ENCODE measurements at places on chromosomes 1 and 21.

GRCh38 chr1:240293706-240294105 lies 202.0 kb downstream of the FMN2 start:
- no peak for DNase-seq

GRCh38 chr1:41740058-41740457 lies 178.7 kb downstream of the HIVEP3 start:
- no peak for DNase-seq

DNA sequence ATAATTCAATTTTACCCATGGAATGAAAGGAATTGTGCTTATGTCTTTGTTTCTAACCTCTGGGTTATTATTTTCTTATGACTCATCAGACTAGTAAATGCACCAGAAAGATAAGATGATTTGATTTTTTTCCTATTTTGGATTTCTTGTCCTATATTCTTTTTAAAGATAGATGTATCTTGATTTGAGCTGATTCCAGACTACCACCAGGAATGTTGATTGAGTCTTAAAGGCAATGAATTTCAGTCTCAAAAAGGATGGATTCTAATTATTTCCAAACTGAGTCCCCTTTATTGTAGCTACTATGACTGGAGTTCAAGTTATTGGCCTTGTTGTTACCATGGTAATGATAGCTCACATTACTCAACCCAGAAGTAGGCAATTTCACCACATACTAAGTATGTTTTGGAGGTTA lies 95.8 kb upstream of the RGS4 start:
- DNase-seq, result no peak

DNA sequence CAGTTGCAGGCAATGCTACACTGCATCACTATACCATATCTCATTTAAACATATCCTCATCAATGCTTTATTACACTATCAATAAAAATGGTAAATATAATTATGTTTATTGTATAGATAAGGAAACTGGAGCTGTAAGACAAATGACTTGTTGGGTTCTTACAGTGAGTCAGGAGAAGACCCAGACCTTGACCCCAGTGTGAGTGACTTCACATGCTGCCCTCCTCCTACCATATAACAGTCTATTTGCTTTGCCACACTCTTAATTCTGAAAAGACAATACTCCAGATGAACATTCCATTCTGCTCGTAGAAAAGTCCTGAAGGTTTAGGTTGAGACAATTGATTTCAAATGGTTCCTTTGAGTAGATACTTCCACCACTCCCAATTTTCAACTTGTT lies 550.5 kb downstream of the PLPP3 start:
- DNase-seq, result no peak

GRCh38 chr1:100530880-100531487 lies 7.0 kb upstream of the GPR88 start:
- DNase-seq, result no peak

- DNase-seq, result no peak
These were observed 3.7 kb upstream of the RHEX start for GRCh38 chr1:206049293-206049692.

- no peak for DNase-seq
These were observed 15.8 kb upstream of the CCDC190 start for GRCh38 chr1:162876751-162877150.

- no peak for DNase-seq
These were observed 27.7 kb downstream of the KNCN start for GRCh38 chr1:46523496-46524353.

DNA sequence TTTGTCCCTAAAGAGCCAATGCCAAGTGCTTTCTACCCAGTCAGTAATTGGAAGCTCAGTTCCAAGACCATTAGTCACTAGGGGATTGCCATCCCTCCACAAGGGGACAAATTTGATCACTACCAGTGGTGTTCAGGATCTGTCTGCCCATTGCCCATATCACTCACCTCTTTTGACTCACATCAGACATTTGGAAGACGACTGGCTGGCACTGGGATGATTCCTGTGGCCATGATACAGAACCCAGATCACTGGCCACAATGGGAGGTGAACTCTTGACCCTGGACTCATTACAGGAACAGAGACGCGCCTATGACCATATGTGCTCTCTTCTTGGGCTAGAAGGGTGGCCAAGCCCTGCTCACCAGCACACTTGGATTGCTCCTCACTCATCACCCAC lies 71.0 kb downstream of the COLGALT2 start:
- no peak for DNase-seq

DNA sequence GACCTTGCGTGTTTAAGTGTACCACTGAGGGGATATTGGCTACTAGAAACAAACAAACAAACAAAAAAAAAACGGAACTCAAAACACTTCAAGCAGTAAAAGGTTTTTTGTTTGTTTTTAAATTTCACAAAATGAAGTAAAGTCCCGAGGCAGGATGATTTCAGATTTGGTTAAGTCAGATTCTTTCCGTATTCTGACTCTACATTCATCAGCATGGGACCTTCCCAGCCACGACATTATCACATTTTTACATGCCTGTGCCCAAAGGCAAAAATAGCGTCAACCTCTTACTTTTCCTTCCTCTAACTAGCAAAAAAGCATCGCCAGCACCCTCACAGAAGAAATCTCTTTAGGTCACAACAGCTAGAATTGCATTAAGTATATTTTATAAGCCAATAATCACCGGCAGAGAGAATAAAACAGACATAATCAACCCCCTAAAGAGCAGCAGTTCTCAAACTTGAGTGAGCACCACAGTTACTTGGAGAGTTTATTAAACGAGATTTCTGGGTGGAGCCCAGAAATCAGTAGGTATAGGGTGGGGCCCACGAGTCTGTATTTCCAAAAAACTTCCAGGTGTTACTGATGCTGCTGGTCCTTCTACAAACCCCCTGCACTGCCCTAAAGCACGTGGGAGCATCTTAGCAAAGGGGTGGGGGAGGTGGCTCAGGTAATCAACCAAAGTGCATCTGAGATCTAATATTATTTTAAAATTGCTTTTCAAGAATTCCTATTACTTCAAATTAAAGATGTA lies 227.6 kb downstream of the RGS7 start:
- DNase-seq, result no peak

- peak; percentile 38 for DNase-seq
These were observed 35.6 kb downstream of the LYST start for GRCh38 chr1:235831148-235831547.

GRCh38 chr1:184789884-184790283 lies 35.2 kb upstream of the EDEM3 start:
- no peak for DNase-seq

DNA sequence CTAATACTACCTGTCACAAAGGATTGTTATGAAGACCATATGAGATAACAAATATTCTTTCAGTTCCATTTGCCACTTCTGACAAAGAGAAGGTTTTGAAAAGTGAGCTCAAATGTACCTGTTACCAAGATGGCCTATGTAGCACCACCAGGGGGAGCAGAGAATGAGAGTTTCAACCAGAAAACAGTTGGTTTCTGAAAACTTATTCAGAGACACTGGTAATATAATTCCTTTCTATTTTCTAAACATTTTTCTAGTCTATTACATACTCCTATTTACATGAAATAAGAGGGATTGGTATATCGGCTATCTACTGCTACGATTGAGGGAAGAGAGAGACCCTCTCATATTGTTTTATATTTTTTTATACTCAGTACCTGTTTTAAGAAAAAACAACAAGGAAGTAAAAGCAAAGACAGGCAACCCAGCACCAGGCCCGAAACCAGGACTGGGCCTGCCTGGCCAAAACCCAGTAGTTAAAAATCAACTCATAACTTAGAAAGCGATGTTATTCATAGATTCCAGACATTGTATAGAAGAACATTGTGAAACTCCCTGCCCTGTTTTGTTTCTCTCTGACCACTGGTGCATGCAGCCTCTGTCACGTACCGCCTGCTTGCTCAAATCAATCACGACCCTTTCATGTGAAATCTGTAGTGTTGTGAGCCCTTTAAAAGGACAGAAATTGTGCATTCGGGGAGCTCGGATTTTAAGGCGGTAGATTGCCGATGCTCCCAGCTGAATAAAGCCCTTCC lies 48.3 kb downstream of the IL23R start:
- peak; percentile 45 for DNase-seq

GRCh38 chr21:34810786-34811185 lies 142.0 kb downstream of the CLIC6 start:
- DNase-seq, result no peak

- DNase-seq, result peak; percentile 32
These were observed 8.0 kb downstream of the ELOA start for GRCh38 chr1:23751050-23751814.

GRCh38 chr1:942864-943533 lies 16.1 kb downstream of the NOC2L start:
- no peak for DNase-seq

DNA sequence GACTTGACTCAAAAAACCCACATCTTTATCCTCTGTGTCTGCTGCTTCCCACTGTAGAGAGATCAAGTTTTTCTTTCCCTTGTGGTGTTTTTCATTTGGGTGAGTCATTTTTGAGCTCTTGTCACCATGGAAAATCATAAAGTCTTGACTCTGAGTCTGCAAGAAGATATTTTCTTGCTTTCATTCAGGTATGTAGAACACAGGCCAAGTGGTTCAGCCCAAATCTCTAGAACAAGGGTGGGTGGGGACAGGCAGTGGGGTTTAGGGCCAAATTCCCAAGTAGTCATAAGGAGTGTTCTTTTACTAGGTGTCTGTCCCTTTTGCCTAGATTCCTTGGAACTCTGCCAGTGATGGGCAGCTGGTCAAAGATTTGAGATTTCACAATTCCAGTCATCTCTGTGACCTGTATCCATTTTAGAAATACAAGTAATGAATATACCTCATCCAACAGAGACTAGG lies 21.5 kb upstream of the ARHGAP29 start:
- no peak for DNase-seq

GRCh38 chr21:36255663-36256062 lies 64.3 kb upstream of the MORC3 start:
- no peak for DNase-seq

GRCh38 chr1:42765269-42765668 lies 1.6 kb downstream of the P3H1 start:
- DNase-seq, result no peak

- no peak for DNase-seq
These were observed 87.1 kb upstream of the LRRC8D start for GRCh38 chr1:89733748-89734147.

- DNase-seq, result no peak
These were observed 26.6 kb downstream of the SLC22A15 start for GRCh38 chr1:116002781-116003420.

DNA sequence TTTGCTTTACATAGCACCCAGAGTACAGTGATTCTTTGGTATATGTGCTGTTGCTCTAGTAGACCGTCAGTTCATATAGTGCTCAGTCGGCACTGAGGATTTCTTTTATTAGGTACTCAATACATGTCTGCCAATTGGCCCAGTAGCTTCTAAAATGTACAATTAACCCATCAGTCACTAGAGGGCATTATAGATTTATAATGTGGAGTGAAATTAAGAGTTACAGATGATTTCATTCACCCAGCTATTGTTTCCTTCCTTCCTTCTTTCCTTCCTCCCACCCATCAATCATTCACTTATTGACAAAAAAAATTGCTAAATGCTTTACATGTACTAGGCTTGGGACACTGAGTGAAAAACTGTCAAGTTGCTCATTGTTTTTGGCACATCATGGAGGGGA lies 263.6 kb upstream of the USP24 start:
- DNase-seq, result no peak

- no peak for DNase-seq
These were observed 36.6 kb downstream of the HUNK start for GRCh38 chr21:31909153-31910073.

DNA sequence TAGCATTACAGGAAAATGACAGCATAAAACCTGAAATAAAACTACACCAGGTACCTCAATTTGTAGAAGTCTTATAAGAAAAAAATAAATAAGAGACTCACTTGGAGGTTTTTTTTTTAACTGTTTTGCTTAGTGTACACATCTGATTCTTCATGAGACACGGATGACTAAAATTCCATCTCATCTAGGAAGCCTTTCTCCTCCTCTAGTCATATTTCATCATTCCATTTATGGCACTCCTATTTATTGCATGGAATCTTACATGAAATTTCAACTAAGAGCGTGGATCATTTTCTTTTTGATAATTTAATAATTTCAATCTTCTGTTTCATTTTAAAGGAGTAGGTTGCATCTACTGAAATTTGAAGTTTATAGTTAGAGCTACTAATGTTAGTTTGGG lies 1.6 kb upstream of the PTGS2 start:
- no peak for DNase-seq

DNA sequence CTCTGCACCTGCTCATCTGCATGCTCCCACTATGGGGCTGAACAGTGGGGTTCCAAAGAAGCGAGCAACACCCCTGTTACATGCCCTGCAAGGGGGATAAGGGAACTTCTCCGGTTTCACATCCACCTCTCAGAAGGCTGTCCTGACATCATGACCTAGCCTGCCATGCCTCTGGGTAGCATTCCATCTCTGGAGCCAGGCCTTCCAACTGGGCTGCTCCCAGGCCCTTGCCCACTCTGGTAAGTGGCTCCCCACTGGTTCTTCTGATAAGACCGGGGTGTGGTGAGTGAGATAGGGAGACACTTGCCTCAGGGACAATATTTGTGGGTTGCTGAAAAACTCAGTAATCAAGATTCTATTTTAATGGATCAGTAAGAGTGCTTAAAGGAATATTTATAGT lies 57.8 kb downstream of the KCNJ15 start:
- no peak for DNase-seq

DNA sequence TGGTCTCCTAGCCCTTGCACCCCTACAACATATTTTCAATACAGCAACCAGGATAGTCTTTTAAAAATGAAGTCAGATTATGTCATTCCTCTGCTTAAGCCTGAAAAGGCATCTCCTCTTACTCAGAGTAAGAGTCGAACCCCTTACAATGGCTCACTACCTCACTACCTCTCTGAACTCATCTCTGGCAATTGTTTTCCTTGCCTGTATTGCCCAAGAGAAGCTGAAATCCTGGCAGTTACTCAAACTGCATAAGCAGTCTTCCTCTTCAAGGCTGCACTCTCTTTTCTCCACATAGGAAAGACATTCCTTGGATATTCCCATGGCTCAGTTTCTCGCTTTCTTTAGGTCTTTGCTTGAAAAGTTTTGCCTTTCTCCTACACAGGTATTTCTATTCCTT lies 22.7 kb downstream of the CLDN8 start:
- no peak for DNase-seq

DNA sequence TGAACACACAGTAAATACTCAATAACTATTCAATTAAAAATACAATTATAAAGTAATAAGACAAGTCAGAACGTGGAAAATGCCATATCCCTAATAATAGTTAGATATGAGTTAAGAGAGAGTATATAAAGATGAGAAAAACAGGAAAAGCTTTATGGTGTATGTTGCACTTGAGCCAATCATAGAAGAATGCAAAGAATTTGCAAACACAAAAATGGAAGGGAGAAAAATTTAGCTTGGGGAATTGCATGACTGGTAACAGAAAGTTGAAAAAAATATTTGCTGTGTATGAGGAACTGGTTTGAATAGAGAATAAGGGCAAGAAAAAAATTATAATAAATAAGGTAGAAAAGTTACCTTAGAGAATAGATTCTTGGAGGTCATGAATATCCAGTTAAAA lies 739.6 kb upstream of the CXADR start:
- no peak for DNase-seq

DNA sequence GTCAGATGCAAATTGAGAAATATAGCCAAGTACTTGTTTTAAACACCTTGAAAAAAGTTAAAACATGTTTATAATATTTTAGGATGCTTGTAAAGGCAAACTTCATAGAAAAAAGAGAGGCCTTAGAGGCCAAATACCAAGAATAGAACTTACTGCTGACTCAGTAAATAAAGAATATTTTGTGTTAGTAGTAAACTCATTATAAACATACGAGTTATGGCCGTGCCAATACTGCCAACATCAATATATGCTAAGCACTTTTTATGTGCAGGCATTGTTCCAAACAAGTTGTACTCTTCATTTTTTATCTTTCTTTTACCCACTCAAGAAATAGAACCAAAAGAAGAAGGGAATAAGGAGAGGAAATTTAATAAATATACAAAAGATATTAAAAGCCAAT lies 705.9 kb upstream of the NCAM2 start:
- DNase-seq, result no peak
